ENCODE measurements at places on chromosomes 16 and 17. TPM values are rescaled to one million over a fixed set of nuclear protein-coding genes. Genes with fewer than 3 reads are reported as not detected.

Gene RHBDL1
- total RNA-seq, result 2.2 TPM

Gene SHISA9
- not detected for total RNA-seq

Gene ITGB4
- total RNA-seq, result 1.2 TPM

Gene OTOA
- 0.17 TPM for total RNA-seq

Gene ST6GALNAC2
- total RNA-seq, result 3.6 TPM

Gene PIMREG
- total RNA-seq, result not detected

Gene FBXO39
- total RNA-seq, result 0.25 TPM

Gene TAC4
- total RNA-seq, result not detected

Gene KCNJ18
- not detected for total RNA-seq

Gene FGF11
- 3.3 TPM for total RNA-seq

Gene RPL27
- 1,574 TPM for total RNA-seq

Gene DPEP3
- total RNA-seq, result 1.2 TPM

Gene KRTAP9-2
- not detected for total RNA-seq

Gene TBC1D28
- not detected for total RNA-seq

Gene ADORA2B
- total RNA-seq, result 0.23 TPM

Gene GINS3
- 2.2 TPM for total RNA-seq

Gene ACAP1
- 507 TPM for total RNA-seq

Gene KRTAP3-1
- total RNA-seq, result not detected

Gene SLC6A2
- not detected for total RNA-seq

Gene SOX15
- 1.1 TPM for total RNA-seq

Gene C17orf78
- not detected for total RNA-seq

Gene RNF222
- total RNA-seq, result 0.17 TPM

Gene KRT15
- total RNA-seq, result not detected

Gene HBA2
- not detected for total RNA-seq

Gene PRSS27
- 0.96 TPM for total RNA-seq

Gene HAP1
- 0.29 TPM for total RNA-seq

Gene ABCA9
- 0.06 TPM for total RNA-seq

Gene CTRL
- 5.1 TPM for total RNA-seq

Gene FNDC8
- total RNA-seq, result not detected

Gene PRMT7
- 104 TPM for total RNA-seq

Gene PLK1
- total RNA-seq, result 3.5 TPM

Gene CDYL2
- 42.4 TPM for total RNA-seq

Gene CCL16
- not detected for total RNA-seq

Gene CSH2
- total RNA-seq, result not detected

Gene CCL1
- not detected for total RNA-seq

Gene C17orf75
- 22.5 TPM for total RNA-seq

Gene CDRT4
- 17.3 TPM for total RNA-seq

Gene CES3
- total RNA-seq, result 0.32 TPM

Gene CLEC18B
- total RNA-seq, result 1.3 TPM

All from CD4-positive, alpha-beta memory T cell (primary cell).